SJSA1 (cell line): ENCODE measurements at places on chromosomes 3 and 15. TPM values are rescaled to one million over a fixed set of nuclear protein-coding genes. Genes with fewer than 3 reads are reported as not detected.

SLC49A4 gene
- 10.4 and 12.0 TPM in 2 replicates for total RNA-seq

CLDN18 gene
- not detected in 2 replicates for total RNA-seq

CHAC1 gene
- total RNA-seq = 1.6 and 1.9 TPM in 2 replicates

- DNase-seq = no peak
These were observed 1.0 kb downstream of the PDE12 start for GRCh38 chr3:57557085-57557537.

- no peak for DNase-seq
These were observed 4.4 kb upstream of the GPX1 start for GRCh38 chr3:49362561-49362960.
